SHP77 (cell line): ENCODE measurements at places on chromosomes 2 and 18.
A peak's percentile ranks its signal among the peaks of the same experiment; 100 is the strongest.

- no peak for DNase-seq
These were observed 191.8 kb upstream of the HNMT start for GRCh38 chr2:137772451-137772850.

- no peak for DNase-seq
These were observed 38.7 kb upstream of the GLS start for GRCh38 chr2:190841707-190842505.

- no peak for DNase-seq
These were observed 2.4 kb downstream of the EPAS1 start for GRCh38 chr2:46299365-46300263.

DNA sequence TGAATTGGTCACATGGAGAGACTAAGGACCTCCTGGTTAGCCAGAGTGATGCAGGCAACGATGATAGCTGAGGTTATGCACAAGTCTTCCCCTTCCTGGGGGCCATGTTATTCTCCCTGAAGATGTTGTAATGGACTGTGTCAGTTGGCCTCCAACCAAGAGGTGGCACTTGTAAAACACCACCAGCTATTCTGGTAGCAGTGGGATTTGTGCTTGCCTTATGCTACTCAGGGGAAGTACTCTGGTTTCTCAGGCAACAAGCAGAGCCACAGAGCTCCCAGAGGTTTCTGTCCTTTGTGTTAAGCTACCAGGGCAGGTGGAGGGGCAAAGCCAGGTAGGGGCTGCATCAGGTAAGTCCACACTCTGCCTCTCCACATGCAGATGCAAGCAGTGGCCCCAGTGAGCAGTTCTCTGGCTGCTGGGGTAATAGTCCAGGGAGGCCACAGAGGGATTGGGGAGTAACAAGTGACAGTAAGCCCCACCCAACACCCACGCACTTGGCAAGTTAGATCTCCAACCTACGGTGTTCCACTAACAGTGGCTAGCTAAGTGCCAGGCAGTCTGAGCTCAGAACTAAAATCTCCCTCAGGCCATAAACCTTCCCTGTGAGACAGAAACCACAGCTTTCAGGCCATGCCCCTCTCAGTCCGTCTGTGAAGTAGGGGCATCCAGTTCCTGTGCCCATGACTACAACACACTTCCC lies 99.7 kb downstream of the RND3 start:
- DNase-seq, result no peak

GRCh38 chr2:185181901-185182300 lies 556.7 kb upstream of the FSIP2 start:
- no peak for DNase-seq

DNA sequence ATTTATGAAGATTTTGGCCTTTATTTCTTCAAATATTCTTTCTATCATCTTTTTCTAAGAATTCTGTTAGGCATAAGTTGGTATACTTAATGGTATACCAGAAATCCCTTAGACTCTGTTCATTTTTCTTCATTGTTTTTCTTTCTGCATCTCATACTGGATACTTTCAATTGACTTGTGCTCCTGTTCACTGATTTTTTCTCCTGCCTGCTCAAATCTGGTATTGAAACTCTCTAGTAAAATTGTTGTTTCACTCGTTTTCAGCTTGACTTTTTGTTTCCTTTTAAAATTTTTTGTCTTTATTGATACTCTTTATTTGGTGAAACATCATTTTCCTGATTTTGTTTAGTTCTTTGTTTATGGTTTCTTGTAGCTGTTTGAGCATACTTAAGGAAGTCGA lies 243.2 kb downstream of the TRIB2 start:
- DNase-seq, result no peak

GRCh38 chr2:230968921-230969658 lies 26.8 kb upstream of the SPATA3 start:
- no peak for DNase-seq

DNA sequence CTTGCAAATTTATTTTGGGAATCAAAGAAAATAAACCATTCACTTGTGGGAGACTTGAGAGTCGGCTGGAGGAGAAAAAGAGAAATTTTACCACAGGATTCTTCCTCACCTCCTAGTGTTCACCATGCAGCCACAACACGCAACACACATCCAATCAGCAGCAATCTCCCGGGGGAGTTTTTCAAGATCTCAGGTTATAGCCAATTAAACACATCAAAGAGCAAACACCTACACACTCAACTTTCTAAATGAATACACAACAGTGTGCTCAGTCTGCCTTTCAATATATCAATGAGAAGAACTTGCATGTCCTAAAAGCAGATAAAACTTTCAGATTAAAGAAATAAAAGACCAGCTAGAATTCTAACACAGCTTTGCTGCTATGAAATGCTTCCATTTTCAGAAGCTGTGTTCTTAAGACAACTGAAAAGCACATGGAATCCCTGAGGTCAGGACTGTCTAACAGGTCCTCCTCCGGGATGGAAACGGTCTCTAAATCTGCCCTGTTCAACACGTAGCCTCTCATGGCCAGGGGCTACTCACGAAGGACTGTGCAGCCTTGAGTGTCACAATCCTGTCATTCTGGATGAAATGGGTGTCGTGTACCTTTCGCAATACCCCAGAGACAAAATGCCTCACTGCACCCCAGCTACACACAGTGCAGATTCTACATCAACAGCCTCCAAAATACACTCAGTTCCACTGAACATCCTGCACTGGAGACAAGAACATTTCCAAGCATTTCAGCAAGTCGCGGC lies 84.2 kb downstream of the ZNF516 start:
- DNase-seq, result no peak

DNA sequence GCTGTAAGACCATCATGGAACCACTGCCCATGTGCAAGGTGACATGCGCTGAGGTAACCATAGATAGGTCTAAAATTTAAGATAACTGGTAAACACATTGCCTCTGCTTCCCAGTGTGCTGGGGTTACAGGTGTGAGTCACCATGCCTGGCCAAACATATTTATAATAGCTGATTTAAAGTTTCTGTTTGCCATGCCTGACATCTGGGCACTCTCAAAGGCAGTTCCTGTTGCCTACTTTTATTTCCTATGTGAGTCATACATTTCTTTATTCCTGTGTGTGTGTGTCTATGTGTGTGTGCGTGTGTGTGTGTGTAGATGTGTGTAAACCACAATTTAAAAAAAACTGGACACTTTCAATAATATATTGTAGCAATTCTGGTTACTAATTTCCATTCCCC lies 415.2 kb upstream of the NETO1 start:
- peak; percentile 38 for DNase-seq

GRCh38 chr2:131577812-131578211 lies 50.1 kb downstream of the CCDC74A start:
- no peak for DNase-seq
